ENCODE measurements at places on chromosomes 3 and 15.

DNA sequence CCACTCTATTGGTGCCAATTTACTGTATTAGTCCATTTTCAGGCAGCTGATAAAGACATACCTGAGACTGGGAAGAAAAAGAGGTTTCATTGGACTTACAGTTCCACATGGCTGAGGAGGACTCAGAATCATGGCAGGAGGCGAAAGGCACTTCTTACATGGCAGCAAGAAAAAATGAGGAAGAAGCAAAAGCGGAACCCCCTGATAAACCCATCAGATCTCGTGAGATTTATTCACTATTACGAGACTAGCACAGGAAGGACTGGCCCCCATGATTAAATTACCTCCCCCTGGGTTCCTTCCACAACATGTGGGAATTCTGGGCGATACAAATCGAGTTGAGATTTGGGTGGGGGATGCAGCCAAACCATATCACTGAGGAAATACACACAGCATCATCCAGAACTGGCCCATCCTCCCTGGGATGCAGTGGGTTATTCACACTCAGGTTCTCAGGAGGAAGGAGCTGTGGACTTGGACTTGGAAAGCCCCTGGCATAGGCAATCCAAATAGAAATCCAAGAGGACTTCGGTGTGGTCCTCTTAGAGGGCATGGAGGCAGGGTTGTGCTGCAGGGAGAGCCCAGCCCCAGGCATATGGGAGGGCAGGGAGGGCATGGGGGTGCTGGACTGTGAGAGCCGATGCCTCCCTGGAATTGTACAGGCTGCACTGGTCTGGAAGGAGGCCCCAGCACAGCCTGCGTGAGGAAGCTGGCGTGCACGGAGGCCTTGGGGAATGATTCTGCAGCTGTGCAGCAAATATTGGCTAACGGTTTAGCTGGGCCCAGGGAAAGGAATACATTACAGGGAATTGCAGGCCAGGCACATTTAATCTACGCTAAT is 62.9 kb downstream of the EFCAB12 start:
- no peak for DNase-seq

DNA sequence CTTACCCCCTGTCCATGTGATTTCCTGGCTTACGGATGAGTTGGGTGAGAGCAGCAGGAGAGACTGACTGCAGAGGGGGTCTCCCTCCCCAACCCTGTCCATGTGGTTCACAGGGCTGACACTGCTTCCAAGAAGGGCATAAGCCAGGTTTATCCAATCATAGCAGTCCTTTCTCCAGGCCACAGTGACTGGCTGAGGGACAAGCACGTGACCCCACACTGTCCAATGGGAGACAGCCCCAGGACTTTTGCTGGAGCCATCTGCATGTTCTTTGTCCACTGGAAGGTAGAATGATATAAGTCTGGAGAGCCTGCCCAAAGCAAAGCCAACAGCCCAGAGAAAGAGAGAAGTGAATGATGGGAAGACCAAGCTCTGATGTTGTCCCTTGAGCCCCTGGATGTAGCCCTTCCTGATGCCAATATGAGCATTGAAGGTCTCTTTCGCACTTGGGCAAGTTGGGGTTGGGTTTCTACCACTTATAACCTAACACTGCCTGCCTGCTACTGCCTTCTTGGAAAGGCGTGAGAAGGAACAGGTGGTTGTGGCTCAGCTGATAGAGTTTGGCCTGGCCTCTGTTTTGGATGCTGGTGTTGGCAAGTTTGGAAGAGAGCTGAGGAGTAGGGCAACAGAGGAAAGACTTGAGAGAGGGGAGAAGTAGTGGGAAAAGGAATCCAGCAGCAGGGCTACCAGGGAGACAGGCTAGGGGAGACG is 41.3 kb upstream of the GRIP2 start:
- DNase-seq = no peak

GRCh38 chr3:66717806-66718205 is 217.0 kb upstream of the LRIG1 start:
- no peak for DNase-seq

- no peak for DNase-seq
These were observed 237.6 kb downstream of the RAP2B start for GRCh38 chr3:153399636-153400035.

DNA sequence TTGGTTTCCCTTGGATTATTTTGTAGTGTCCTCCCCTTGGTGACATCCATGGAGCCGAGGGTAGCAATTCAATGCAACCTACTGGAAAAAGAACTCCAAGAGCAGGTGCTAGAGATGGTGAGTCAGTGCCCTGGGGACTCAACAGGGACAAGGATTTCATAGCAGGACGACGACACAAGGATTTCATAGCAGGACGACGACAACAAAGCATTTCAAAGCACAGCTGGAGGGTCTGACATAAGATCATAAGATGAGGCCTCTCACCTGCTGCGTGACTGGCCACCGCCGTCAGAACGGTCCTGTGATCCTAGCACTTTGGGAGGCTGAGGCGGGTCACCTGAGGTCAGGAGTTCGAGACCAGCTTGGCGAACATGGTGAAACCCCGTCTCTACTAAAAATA is 22.5 kb downstream of the NRROS start:
- DNase-seq = no peak

DNA sequence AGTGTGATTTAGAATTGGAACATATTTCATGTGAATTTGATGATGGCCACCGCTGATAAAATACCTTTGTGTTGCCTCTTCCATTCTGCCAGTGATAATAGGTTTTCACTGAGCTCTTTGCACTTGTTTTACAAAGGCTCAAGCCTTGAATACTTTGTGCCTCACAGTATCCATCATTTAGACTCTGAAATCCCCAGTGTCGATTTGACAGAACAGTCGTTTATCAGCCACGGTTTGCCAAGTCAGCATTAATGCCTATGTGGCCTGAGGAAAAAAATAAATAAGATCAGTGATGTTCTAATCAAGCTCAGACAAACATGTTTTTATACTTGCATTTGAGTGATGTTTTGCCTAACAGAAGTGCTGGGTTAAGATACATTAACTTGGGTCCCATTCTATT is 399.1 kb downstream of the RBMS3 start:
- DNase-seq = no peak

DNA sequence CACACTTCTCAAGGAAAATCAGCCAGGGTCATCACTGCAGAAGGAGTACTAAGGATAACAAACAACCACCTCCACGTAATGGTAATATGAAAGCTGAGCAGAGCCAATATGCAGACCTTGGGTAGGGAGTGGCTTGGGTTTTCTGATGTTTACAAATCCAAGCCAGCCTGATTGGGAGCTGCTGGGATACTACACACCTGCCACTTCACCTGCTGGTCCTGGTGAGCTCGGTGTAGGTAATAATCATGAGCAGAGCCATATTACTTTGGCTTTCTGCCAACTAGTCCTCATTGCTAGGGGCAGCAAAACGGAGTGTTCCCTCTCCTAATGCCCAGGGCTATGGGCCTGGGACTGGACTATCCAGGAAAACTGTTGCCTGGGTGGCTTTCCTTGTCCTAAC is 433.5 kb upstream of the PPP2R3A start:
- no peak for DNase-seq

DNA sequence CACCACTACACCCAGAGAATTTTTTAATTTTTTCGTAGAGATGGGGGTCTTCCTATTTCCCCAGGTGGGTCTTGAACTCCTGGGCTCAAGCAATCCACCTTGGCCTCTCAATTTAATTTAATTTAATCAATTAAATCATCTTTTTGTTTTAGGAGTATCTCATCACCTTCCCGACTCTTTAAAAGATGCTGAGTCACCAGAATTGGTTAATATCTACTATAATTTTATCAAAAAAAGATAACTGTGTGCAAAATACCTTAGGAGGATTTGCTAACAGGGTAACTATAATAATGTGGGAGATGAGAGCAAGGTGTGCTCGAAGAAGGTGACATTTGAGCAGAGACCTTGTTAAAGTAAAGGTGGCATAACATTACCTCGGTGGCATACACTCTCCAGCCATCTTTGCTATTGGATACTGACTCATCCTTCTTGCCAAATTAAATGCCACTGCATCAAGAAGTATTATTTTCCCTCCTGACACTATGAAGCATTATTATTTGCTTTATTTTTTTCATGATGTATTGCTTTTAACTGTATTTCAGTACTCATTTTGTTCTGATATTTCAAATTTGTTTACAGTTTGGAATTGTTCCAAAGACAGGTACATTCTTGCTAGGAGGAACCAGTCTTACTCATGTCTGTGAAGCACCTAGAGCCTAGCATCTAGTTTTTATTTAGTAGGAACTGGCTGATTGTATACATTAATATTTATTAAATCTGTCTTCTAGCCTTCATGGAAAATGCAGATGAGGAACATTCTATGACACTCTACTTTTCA is 200.7 kb downstream of the MBNL1 start:
- DNase-seq = no peak

GRCh38 chr3:161104561-161105551 is at the start of gene B3GALNT1:
TSS of gene B3GALNT1 (minus strand) at chr3:161105349. CDS start at chr3:161086754, 18,595 bp downstream.
- DNase-seq = no peak

GRCh38 chr3:14550651-14551611 is 10.8 kb upstream of the GRIP2 start:
- no peak for DNase-seq

DNA sequence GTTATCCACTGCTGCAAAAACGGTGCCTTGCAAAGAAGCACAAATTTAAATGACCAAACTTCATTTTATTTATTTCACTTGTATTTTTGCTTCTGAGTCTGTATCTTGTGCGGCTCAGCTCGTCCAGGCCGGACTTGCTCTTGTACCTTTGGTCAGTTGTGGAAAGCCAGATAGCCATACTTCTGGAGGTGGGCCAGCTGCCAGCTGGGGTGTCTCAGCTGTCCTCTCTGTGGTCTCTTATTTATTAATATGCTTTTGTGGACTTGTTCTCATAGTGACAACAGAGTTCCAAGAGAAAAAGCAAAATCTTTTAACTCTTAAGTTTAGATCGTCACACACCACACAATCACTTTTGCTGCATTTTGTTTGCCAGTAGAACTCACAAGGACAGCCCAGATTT is 87.7 kb downstream of the IL1RAP start:
- no peak for DNase-seq

GRCh38 chr3:52046186-52046901 is 10.0 kb downstream of the DUSP7 start:
- DNase-seq = no peak
